Lower leg skin (tissue), 4 donors: ENCODE measurements at places on chromosomes 3 and 15.

DNA sequence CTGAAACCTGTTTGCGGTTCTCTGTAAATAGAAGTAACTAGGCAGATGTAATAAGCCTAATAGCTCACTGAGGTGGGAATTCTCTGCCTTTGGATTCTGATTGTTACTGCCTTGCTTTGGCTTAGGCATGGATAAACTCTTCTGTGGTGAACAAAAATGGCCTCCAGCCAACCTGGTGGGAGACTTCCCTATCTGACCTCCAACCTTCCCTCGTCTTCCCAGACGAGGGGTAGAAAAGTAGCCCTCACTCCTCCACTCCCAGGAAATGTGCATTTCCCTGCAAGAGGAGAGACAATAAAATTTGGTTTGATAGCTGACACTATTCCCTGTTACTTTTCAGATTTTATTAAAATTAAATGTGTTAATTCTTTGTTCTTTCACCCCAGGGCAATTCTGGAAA lies 606 bp upstream of the CD96 start:
- no peak for DNase-seq

GRCh38 chr3:139893963-139894642 lies 40.9 kb upstream of the CLSTN2 start:
- no peak for DNase-seq

- DNase-seq = no peak
These were observed 185.9 kb downstream of the GREM1 start for GRCh38 chr15:32903591-32904290.

GRCh38 chr3:133023362-133023761 lies 14.8 kb upstream of the TMEM108 start:
- DNase-seq = no peak

DNA sequence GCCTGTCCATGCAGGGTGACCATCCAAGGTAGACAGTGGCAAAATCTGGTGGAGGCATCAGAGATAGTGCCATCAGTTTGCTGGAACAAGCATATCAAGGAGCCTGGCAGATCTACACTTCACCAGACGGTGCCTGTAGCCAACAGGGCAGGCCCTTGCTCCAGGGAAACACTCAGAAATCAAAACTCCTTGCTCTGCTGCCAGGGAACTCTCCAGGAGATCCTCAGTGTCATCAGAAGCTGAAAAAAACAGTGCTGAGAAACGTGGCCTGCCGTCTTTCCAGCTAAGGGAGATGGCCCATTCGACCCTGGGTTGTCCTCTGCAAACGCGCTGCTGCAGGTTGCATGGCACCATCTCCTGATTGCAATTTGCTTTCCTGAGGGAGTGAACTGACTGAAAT lies 30.5 kb upstream of the ATP13A3 start:
- no peak for DNase-seq

- DNase-seq = no peak
These were observed 348.5 kb downstream of the PYDC2 start for GRCh38 chr3:191809326-191809949.

DNA sequence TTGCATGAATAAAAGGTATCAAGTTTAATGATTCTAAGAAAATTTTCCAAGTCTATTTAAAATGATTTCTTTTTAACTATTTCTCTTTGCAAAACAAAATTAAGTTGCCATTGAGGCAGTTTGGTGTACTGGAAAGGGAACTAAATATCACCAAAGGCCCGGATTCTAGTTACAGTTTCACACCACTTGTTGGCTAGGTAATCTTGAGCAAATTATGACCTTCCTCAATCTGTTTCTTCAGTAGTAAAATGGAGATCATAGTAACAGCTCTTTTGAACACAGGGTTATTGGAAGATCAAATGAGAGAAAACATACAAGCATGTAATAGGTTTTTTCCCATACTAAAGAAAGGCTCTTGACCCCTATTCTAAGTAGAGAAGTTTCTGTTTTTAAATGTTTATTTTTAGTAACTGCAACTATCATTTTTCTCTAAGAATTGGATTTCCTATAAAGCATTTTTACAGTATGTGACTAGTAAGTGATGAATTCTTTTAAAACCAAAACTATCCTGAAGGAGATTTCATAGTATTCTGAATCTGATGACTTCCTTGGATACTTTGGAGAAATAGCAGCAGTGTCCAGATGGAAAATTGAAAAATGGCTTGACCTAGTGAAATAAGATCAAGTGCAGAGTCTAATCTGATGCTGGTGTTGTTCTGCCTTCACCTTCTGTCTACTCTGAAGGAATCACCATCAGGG lies 15.7 kb downstream of the SCAANT1 start:
- no peak for DNase-seq

DNA sequence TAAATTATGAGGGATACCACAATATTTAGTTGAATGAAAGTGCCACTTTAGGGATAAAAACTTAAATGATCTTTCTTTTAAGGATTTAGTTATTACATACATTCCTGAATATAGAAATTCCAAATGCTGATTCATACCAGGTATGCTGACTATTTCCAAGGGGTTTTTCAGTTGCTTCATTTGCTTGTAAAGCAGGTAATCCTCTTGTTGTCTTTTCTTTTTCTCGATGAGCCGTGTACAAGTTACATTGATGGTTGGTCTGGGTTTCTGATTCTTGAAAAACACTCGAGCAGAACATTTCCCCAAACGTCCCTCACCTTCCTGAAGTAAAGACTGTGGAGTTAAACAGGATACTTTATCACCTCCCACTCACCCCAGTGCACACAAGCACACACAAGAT lies 21.7 kb downstream of the RARRES1 start:
- no peak for DNase-seq

- DNase-seq = no peak
These were observed 12.5 kb upstream of the CAMKV start for GRCh38 chr3:49882166-49882565.

GRCh38 chr3:106302451-106303221 lies 433.8 kb upstream of the CBLB start:
- no peak for DNase-seq

DNA sequence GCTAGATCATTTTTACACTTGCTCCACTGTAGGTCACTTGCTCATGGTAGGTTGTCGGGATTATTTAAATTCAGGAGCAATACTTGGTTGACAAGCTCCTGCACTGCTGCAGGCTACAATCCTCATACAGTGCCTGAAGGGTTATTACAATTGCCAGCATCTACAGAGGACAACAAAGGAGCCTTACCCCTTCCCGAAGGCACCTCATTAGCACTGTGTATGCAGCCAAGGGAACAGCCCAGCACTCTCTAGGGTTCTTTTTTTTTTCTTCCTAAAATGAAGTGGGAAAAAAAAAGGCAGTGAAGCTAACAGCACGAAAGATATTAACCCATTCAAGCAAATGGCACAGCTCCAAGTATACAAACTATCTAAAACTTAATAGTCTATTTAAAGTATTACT lies 142.7 kb downstream of the ULK4 start:
- DNase-seq = no peak

GRCh38 chr3:155643581-155644165 lies 101.2 kb downstream of the PLCH1 start:
- DNase-seq = no peak

GRCh38 chr15:79535536-79535935 lies 103.4 kb downstream of the MINAR1 start:
- DNase-seq = no peak

- DNase-seq = no peak
These were observed 19.3 kb downstream of the PDZRN3 start for GRCh38 chr3:73605412-73605811.

GRCh38 chr15:62296756-62297507 lies 131.8 kb upstream of the C2CD4B start:
- DNase-seq = no peak

- peak; percentile 85 for DNase-seq
These were observed 40.9 kb downstream of the PML start for GRCh38 chr15:74035121-74036017.

- peak; percentile 85 for DNase-seq
These were observed 8.5 kb downstream of the LIPC start for GRCh38 chr15:58440158-58440910.

DNA sequence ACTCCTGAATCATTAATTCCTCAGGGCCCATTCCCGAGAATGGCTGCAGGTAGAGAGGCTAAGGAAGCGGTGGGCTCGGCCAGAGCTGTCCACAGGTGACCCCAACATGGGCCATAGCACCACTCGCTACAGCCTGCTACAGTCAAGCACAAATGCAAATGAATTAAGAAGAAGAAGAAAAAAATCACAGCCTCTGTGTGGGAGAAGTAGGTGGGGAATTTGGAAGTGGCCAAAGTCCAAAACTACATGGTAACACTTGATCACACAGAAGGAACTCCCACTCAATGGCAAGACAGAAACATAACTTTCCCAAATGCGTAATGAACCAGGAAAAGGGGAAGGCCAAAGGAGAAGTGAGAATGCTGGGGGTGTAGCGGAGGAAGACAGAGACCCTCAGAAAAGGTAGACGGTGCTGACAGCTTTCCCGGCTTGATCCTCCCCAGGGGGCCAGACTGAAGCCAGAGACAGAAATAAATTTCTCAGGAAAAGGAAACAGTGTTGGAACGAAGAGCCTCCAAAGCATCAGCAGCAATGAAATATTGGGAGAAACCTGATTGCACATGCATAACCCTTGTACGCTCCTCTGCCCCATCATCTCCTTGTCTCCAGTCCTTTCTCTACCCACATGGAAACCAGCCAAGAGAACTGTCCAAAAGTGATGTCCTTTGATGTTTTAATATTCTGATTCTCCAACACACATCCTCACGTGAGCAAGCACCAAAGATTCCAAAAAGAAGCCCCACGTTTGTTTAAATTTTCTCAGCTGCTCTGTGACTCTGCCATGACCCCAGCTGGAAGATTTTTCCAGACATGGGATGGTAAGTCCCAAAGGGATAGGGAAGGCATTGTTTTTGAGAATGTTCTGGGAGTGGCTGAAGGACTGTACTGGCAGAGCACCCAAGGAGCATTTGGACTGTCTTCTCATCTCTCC lies 107.6 kb downstream of the OXNAD1 start:
- DNase-seq = no peak

DNA sequence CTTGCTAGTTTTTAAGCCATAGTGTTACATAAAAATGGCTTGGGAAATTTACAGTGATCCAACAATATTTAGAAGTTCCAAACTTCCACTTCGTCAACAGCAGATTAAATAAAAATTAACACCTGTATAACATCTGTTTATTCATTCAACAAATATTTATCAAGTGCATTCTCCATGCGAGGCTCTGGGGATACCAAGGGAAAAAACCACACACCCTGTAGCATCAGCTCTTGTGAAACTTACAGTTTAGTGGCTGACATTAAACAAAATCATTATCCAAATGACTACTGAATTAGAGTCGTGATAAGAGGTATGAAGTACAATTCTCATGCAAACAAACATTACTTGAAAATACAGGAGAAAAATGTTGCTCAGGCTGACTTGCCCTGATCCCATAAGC lies 122.9 kb downstream of the DLG1 start:
- DNase-seq = no peak

- DNase-seq = no peak
These were observed 29.4 kb downstream of the CD200R1L start for GRCh38 chr3:112817271-112817670.

- no peak for DNase-seq
These were observed 267.1 kb downstream of the LRTM1 start for GRCh38 chr3:54660714-54661132.

DNA sequence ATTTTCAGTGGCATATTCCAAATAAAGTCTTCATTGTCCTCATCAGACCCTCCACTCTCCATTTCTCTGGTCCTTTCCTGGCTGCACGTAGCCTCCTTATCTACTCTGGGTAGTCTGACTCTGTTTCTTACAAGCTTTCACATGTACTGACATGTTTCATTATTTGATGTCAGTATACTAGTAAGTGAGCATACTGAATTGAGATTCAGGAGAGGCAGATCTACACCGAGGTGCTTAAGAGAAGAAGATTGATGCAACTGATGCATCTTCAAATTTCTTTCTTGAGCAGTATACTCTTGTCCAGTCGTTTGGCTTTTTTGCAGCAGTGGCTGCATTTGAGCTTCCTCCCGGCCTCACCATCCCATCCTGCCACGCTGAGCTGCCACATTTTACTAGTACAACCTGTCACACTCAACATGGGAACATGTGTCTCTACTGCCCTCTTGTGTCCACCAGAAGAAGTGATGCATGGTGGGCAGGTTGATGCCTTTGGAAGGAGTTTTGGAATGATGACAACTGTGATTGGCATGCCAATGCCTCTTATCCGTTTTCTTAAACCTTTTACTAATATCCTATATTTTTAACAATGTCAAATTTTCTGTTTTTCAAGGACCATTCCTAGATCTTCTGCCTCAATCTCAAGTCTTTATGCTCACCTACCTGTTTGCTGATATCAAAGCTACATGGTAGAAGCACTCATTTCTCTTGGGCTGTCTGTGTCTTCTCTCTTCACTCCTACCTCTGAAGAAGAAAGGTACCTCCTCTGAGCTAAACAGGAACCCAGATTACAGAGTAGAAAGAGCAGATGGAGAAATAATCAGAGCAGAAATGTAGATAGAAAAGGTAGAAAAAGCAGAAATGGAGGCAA lies 38.7 kb downstream of the GUCA1C start:
- no peak for DNase-seq

GRCh38 chr3:39848365-39848764 lies 39.0 kb downstream of the MYRIP start:
- no peak for DNase-seq

- DNase-seq = no peak
These were observed 69.0 kb downstream of the NME9 start for GRCh38 chr3:138260611-138261010.

DNA sequence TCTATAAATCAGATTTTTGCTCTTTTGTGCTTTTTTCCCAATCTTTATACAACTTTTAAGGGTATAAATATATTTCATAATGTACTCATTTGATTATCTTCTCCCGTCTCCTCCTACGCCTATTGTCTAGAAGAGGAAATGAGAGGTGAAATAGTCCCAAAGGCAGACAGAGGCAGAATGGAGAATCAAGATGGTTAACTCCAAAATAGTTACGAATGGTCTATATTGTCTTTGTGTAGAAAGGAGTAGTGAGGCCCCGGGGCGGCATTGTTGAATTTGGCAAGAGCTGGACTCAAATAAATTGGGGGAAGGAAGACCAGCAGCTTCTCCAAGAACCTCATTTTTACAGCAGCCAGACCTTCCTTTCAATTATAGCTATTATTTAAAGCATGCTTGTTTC lies 23.9 kb downstream of the ITPR1 start:
- no peak for DNase-seq
